Activated CD4-positive, alpha-beta memory T cell treated with anti-CD3 and anti-CD28 coated beads for 36 hours (primary cell): ENCODE measurements at places on chromosomes 5 and 9. TPM values are rescaled to one million over a fixed set of nuclear protein-coding genes. Genes with fewer than 3 reads are reported as not detected.

GRCh38 chr5:165504674-165505073 is 1999.3 kb downstream of the MAT2B start:
- no peaks in the 10 kb centered on the region for H3K36me3 ChIP-seq
- no peaks in the 10 kb centered on the region for H3K27me3 ChIP-seq
- H3K27ac ChIP-seq = no peak overlapping the region

Gene CD274
- 32.4 TPM for total RNA-seq

GRCh38 chr5:14204785-14205321 is 61.7 kb downstream of the TRIO start:
- no peak overlapping the region for H3K27ac ChIP-seq
- H3K27me3 ChIP-seq = peaks cover 18% of the 10 kb centered on the region
- DNase-seq = no peak
- no peaks in the 10 kb centered on the region for H3K36me3 ChIP-seq
- no peak overlapping the region for H3K4me3 ChIP-seq

GRCh38 chr9:76610011-76610352 is 151.0 kb downstream of the GCNT1 start:
- H3K27me3 ChIP-seq = peaks cover 2% of the 10 kb centered on the region
- H3K36me3 ChIP-seq = no peaks in the 10 kb centered on the region
- H3K4me1 ChIP-seq = peaks cover 2% of the 10 kb centered on the region
- H3K27ac ChIP-seq = no peak overlapping the region
- no peak overlapping the region for H3K4me3 ChIP-seq
- DNase-seq = no peak

- H3K4me3 ChIP-seq = no peak overlapping the region
- H3K4me1 ChIP-seq = no peaks in the 10 kb centered on the region
- no peaks in the 10 kb centered on the region for H3K27me3 ChIP-seq
These were observed 97.2 kb downstream of the CRB2 start for GRCh38 chr9:123453076-123453667.

Gene SPINK6
- total RNA-seq = not detected

Gene CKMT2
- not detected for total RNA-seq

GRCh38 chr5:139301808-139302499 is 8.4 kb downstream of the MATR3 start:
- no peaks in the 10 kb centered on the region for H3K27me3 ChIP-seq
- H3K4me3 ChIP-seq = peak overlapping the region; percentile 36
- H3K27ac ChIP-seq = peak overlapping the region; percentile 84
- no peak for DNase-seq
- H3K4me1 ChIP-seq = peaks cover 91% of the 10 kb centered on the region

DNA sequence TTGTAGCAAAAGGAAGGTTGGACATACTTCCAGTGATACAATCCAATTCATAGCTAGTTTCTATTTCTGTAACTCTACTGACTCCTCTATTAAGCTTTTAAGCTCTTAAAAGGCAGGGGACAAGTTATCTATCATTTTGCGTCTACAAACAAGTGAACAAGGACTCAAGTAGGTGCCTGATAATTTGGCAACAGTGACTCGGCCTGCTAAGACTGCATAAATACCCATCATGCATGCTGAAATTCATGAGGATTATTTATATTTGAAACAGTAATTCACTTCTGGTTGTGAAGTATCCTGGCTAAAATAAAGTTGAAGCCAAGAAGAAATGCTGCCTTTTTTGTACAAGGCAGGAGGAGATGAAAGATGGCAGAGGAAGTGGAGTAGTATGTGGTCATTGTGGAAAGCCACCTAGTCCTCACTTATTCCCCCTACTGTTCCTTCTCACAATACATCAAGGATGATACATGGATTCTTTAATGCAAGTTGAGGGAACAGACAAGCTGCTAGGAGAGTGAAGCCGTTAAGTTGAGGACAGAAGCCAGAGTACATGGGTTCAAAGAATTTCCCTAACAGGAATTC is 74.0 kb downstream of the MRPS27 start:
- no peaks in the 10 kb centered on the region for H3K27me3 ChIP-seq
- no peak overlapping the region for H3K4me3 ChIP-seq
- peaks cover 12% of the 10 kb centered on the region for H3K36me3 ChIP-seq
- DNase-seq = no peak

DNA sequence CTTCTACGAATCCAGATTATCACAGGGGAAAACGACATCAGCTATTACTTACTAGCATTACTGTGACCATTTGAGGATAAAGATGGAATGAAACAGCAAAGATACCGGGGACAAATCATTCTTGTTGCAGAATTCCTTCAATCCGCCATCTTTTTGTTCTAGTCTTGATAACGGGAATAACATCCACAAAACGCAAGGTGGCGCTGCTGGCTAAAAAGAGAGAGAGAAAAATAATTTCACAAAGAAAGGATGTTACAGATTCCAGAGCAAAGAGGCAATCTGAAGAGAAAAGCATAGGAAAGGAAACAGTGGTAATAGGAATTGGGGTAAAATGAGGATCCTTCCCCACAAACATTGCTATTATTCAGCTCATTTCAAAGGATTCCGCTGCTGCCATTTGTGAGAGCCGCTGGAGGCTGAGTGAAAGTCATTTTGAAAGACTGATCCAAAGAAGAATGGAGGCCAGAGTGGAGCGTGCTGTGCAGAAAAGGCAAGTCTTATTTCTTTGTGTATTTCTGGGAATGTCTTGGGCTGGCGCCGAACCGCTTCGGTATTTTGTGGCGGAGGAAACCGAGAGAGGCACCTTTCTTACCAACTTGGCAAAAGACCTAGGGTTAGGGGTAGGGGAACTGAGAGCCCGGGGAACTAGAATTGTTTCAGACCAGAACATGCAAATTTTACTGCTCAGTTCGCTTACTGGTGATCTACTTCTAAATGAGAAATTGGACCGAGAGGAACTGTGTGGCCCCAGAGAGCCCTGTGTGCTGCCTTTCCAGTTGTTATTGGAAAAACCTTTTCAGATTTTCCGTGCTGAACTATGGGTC is at the start of gene PCDHB7:
Gene PCDHB7 (plus strand): TSS at position 264 of the 824 bp plus-strand sequence. CDS start 192 bp downstream, at position 456.
- peak; percentile 35 for DNase-seq
- H3K27me3 ChIP-seq = peaks cover 25% of the 10 kb centered on the region
- H3K4me1 ChIP-seq = no peaks in the 10 kb centered on the region
- H3K4me3 ChIP-seq = no peak within 1 kb of the TSS
- peaks cover 1% of the 10 kb centered on the region for H3K36me3 ChIP-seq
- no peak within 1 kb of the TSS for H3K27ac ChIP-seq

DNA sequence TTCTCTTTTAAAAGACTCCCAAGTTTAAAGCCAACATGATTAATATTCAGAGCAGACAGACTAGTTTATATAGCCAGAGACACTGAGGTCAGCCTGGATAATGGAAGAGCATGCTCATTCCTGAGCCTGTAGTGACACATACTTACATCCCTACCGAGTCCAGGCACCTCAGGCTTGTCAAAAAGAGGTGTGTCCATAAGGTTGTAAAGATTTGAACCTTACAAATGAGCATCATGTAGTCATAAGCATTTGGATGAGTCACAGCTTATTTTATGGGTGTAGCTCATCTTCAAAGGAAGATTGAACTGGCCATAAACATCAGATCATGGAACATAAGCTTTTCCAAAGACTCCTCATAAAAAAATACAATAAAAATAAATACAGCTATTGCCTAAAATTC is 333.5 kb downstream of the EFNA5 start:
- no peaks in the 10 kb centered on the region for H3K4me1 ChIP-seq
- no peaks in the 10 kb centered on the region for H3K27me3 ChIP-seq
- H3K36me3 ChIP-seq = no peaks in the 10 kb centered on the region
- no peak for DNase-seq
- H3K27ac ChIP-seq = no peak overlapping the region

Gene ECM2
- total RNA-seq = not detected

DNA sequence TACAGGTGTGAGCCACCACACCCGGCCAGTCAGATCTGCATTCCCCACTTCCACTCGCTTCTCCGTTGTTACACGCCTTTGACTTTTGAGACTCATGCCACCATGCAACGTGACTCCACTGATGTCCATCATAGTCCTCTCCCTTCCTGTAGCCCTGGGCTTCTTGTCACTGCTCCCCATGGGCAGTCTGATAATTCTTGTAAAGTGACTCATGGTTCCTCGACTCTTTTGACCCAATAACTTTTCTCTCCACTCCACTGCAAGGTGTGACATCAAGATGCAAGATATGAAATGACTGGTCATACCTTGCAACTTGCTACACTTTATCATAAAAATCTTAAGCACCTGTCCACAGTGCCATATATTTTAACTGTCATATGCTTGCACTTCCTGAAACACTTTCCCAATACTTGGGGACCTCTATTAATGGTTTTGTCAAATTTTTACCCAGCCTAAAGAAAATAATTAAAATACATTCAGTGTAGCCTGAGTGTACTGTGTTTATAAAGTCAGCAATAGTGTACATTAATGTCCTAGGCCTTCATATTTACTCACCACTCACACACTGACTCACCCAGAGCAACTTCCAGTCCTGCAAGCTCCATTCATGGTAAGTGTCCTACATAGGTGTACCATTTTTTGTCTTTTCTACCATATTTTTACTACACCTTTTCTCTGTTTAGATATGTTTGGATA is 18.6 kb upstream of the ANKRD18A start:
- H3K36me3 ChIP-seq = no peaks in the 10 kb centered on the region
- no peak overlapping the region for H3K27ac ChIP-seq
- peaks cover 7% of the 10 kb centered on the region for H3K27me3 ChIP-seq
- no peak for DNase-seq

DNA sequence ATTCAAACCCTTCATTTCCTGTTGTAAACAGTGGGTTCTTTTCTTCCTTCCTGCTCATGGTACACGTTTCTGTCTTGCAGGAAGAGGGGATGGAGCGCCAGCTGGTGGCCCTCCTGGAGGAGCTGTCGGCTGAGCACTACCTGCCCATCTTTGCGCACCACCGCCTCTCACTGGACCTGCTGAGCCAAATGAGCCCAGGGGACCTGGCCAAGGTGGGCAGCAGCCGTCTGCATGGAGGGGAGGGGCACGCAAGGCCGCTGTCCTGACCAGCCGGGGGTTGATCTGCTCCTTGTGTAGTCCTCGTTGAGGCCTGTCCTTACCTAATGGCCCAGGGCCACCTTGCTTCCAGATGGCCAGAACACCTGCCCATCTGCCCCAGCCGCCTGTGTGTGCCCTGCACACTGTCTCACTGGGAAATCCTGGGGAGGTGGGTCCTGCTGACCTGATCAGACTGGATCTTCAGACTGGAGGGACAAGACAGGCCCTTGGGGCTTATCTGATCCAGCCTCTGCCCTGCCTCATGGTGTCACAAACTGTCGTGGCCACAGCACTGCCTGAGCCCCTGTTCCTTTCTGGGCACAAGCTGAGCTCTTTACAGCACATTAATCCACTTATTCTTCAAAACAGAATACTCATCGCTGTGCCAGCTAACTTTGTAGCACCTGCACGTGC is 44.7 kb downstream of the LRSAM1 start:
- no peaks in the 10 kb centered on the region for H3K27me3 ChIP-seq
- H3K27ac ChIP-seq = no peak overlapping the region
- peaks cover 8% of the 10 kb centered on the region for H3K36me3 ChIP-seq
- no peaks in the 10 kb centered on the region for H3K4me1 ChIP-seq
- no peak overlapping the region for H3K4me3 ChIP-seq

- no peak overlapping the region for H3K4me3 ChIP-seq
- no peaks in the 10 kb centered on the region for H3K27me3 ChIP-seq
- no peak for DNase-seq
- H3K36me3 ChIP-seq = peaks cover 10% of the 10 kb centered on the region
- H3K27ac ChIP-seq = no peak overlapping the region
These were observed 91.0 kb downstream of the WWC1 start for GRCh38 chr5:168382421-168382820.

Gene GPR21
- total RNA-seq = 0.31 TPM

DNA sequence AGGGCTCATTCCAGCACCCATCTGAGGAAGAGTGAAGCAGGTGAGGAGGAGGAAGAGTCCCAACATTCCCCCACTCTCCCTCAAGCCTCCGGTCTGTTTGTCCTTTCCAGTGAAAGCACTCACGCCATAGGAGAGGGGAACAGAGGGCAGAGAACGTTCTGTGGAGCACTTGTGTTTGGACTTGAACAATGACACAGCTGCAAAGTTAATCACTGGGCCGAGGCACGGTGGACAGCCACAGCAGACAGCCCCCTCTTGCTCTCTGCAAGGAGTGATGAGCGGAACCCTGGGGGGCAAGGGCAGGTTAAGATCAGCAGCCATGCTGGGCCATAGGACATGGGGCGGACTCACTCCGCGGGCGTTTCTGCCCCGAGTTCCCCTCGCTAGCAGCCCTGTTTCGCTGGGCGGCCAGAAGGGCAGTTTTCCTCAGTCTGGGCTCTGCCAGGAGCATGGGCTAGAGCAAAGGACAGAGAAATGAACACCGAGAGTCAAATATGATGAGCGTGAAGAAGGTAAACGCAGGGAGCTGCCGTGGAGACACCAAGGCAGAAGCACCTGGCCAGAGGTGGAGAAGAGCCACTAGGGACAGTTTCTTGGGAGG is 185.7 kb downstream of the GAPVD1 start:
- H3K4me1 ChIP-seq = no peaks in the 10 kb centered on the region
- peaks cover 6% of the 10 kb centered on the region for H3K36me3 ChIP-seq
- no peak overlapping the region for H3K27ac ChIP-seq
- DNase-seq = no peak
- no peaks in the 10 kb centered on the region for H3K27me3 ChIP-seq

DNA sequence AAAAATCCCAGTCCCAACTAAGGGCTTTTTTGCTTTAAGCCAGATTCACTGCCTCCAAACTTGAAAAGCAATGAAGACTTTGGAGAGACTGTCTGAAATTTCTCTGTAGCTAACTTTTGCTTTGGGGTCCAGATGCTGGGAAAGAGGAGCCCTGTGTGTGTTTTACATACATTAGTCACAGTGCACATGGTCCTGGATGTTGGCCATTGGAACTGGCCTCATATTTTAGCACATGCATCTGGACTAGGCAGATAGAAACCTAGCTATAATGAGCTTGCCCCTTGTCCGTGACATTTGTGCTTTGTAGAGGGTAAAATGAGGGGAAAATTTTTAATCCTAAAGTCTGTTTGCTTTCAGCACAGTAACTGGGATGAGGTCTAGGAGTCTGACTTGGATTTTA is 421.7 kb downstream of the CDK5RAP2 start:
- H3K4me3 ChIP-seq = no peak overlapping the region
- DNase-seq = no peak
- H3K27ac ChIP-seq = no peak overlapping the region
- no peaks in the 10 kb centered on the region for H3K4me1 ChIP-seq
- H3K36me3 ChIP-seq = no peaks in the 10 kb centered on the region
- no peaks in the 10 kb centered on the region for H3K27me3 ChIP-seq

GRCh38 chr9:89922099-89922498 is 317.3 kb downstream of the GADD45G start:
- H3K4me1 ChIP-seq = peaks cover 22% of the 10 kb centered on the region
- no peak overlapping the region for H3K27ac ChIP-seq
- H3K4me3 ChIP-seq = no peak overlapping the region
- no peak for DNase-seq
